ENCODE measurements at places on chromosomes 16 and 17. TPM values are rescaled to one million over a fixed set of nuclear protein-coding genes. Genes with fewer than 3 reads are reported as not detected.

Gene CLCN7
- total RNA-seq: 45.1 TPM

Gene MYO1D
- total RNA-seq: 51.7 TPM

Gene PYDC1
- not detected for total RNA-seq

Gene NOG
- 41.2 TPM for total RNA-seq

Gene GPR142
- not detected for total RNA-seq

Gene MYH3
- under 0.01 TPM for total RNA-seq

Gene OR3A3
- not detected for total RNA-seq

Gene SLFN5
- 21.4 TPM for total RNA-seq

Gene DNAAF8
- not detected for total RNA-seq

Gene DHX38
- 46.0 TPM for total RNA-seq

Gene CCL17
- not detected for total RNA-seq

Gene KRTAP4-6
- not detected for total RNA-seq
